ENCODE measurements at places on chromosomes 4 and X.
A peak's percentile ranks its signal among the peaks of the same experiment; 100 is the strongest.

DNA sequence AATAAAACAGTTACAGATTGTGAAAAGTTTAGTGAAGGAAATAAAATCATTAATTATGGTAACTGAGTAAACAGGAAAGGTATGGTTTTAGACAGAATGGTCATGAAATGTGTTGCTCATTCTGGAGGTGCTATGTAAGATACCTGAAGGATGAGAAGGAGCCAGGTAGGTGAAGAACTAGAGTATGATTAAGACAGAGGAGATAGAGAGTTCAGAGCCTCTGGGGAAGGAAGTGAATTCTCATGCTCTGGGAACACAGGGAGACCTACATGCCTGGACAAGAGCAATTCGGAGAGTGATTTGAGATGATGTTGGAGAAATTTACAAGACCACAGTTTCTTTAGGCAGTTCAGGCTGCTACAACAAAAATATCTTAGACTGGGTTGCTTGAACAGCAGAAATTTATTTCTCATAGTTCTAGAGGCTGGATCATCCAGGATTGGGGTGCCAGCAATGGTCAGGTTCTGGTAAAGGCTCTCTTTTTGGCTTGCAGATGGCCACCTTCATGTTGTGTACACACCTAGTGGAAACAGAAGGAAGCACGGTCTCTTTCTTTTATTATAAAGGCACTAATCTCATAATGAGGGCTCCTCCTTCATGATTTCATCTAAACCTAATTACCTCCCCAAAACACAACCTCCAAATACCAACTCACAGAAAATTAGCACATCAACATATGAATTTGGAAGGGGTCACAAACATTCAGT is 1416.1 kb downstream of the PCDH7 start:
- H3K27ac ChIP-seq, result no peak overlapping the region
- H3K4me1 ChIP-seq, result no peaks in the 10 kb centered on the region
- no peak overlapping the region for H3K4me3 ChIP-seq
- H3K27me3 ChIP-seq, result no peaks in the 10 kb centered on the region

DNA sequence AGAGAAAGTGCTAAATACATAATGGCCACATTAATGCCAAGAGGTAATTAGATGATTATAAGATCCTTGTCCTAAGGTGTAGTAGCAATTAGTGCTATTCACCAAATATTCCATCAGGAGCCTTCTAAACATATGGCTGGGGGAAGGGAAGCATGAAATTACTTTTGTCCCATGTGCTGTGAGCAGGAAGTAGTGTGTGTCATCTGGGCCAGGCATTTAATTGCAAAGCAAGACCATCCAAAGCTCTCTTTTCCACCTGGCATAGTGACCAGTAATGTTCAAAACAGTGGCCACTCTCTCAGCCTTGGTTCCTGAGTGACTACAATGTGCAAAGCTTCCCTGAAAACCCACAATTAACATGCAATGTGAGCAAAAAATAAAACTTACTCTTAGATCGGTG is 144.2 kb upstream of the FAM241A start:
- no peak for DNase-seq
- no peaks in the 10 kb centered on the region for H3K4me1 ChIP-seq
- H3K4me3 ChIP-seq, result no peak overlapping the region
- H3K27me3 ChIP-seq, result no peaks in the 10 kb centered on the region
- H3K27ac ChIP-seq, result no peak overlapping the region

- no peaks in the 10 kb centered on the region for H3K4me1 ChIP-seq
- no peak overlapping the region for H3K4me3 ChIP-seq
- no peak for DNase-seq
- no peak overlapping the region for H3K27ac ChIP-seq
These were observed 10.7 kb downstream of the TLR3 start for GRCh38 chr4:186079694-186080093.

DNA sequence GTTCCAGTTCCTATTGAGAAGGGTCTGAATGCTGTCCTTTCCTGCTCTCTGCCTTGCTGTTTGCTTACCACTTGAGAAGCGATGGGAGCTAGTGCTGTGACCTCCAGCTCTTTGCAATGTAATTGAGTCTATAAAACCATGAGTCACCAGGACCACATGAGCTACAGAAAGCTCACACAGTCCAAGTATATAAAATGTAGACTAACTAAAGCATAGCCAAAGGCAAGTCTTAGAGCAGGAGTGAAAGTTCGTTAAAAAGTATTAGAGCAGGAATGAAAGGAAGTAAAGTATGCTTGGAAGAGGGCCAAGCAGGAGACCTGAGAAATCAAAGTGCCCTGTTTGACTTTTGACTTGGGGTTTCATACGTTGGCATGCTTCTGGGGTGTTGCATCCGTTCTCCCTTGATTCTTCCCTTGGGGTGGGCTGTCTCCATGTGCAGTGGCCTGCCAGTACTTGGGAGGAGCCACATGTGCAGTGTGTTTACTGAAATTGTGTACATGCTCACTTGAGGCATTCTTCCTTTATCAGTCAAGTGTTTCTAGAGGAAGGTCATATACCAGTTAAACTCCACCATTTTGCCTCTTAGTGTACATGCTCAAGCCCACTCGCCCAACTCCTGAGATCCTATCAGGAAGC is 71.3 kb upstream of the KIT start:
- no peaks in the 10 kb centered on the region for H3K27me3 ChIP-seq
- no peak overlapping the region for H3K27ac ChIP-seq
- no peak for DNase-seq
- H3K36me3 ChIP-seq, result no peaks in the 10 kb centered on the region
- no peak overlapping the region for H3K4me3 ChIP-seq
- H3K4me1 ChIP-seq, result no peaks in the 10 kb centered on the region

GRCh38 chr4:123553733-123554637 is 157.4 kb downstream of the SPRY1 start:
- no peak overlapping the region for H3K4me3 ChIP-seq
- H3K27ac ChIP-seq, result no peak overlapping the region
- no peaks in the 10 kb centered on the region for H3K36me3 ChIP-seq
- peaks cover 4% of the 10 kb centered on the region for H3K4me1 ChIP-seq

GRCh38 chr4:176794151-176794550 is 1.4 kb upstream of the VEGFC start:
- H3K27ac ChIP-seq, result no peak overlapping the region
- H3K4me3 ChIP-seq, result no peak overlapping the region
- peaks cover 12% of the 10 kb centered on the region for H3K27me3 ChIP-seq
- H3K36me3 ChIP-seq, result no peaks in the 10 kb centered on the region
- no peaks in the 10 kb centered on the region for H3K4me1 ChIP-seq

DNA sequence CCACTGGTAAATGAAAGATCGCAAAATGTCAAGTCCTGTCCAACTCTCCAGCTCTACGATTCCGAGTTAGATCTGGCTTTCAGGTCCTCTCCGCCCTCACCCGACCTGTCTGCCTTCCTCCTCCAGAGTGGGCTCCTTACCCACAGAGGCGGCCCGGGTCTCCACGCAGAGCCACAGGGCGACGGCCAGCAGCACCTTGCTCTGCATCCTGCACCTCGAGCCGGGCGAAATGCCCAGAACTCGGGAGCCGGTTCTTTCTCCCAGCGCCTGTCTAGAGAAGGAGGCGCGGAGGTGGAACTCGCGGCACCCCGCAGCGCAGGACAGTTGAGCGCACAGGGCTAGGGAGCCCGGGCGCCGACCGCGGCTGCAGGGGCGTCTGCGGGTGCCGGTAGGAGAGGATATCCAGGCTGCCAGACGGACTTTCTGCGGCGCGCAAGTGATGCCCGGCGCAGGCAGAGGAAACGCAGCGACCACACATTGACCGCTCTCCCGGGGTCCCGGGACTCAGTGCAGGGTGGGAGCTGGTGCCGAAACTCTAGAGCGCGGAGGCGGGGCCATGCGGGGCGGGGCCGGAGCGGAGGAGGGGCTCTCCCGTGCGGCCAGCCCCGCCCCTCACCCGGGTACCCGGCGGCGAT is at the start of gene KDR:
Gene KDR (minus strand): TSS at position 509 of the 635 bp plus-strand sequence. CDS start 302 bp downstream, at position 207.
- H3K4me3 ChIP-seq, result no peak within 1 kb of the TSS
- H3K36me3 ChIP-seq, result no peaks in the 10 kb centered on the region
- H3K27ac ChIP-seq, result no peak within 1 kb of the TSS
- H3K4me1 ChIP-seq, result peaks cover 8% of the 10 kb centered on the region

DNA sequence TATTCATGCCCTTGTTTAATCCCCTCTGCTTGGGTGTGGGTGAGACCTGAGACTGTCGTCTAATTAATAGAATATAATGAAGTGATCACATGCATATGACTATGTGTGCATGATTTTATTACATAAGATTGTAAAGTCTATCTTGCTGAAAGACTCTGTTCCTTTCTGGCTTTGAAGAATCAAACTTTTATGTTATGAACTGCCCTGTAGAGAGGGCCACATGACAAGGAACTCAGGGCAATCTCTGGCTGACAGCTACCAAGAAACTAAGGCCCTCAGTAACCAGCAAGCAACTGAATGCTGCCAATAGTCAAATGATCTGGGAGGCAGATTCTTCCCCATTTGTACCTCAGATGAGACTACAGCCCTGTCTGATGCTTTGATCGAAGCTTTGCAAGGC is 13.5 kb downstream of the TSPAN7 start:
- H3K36me3 ChIP-seq, result no peaks in the 10 kb centered on the region
- no peaks in the 10 kb centered on the region for H3K27me3 ChIP-seq
- no peaks in the 10 kb centered on the region for H3K4me1 ChIP-seq
- DNase-seq, result no peak
- no peak overlapping the region for H3K4me3 ChIP-seq

- H3K4me1 ChIP-seq, result peaks cover 15% of the 10 kb centered on the region
- peak overlapping the region; percentile 50 for H3K4me3 ChIP-seq
- H3K36me3 ChIP-seq, result no peaks in the 10 kb centered on the region
- no peaks in the 10 kb centered on the region for H3K27me3 ChIP-seq
These were observed 961 bp upstream of the NOCT start for GRCh38 chr4:139014371-139015268.

DNA sequence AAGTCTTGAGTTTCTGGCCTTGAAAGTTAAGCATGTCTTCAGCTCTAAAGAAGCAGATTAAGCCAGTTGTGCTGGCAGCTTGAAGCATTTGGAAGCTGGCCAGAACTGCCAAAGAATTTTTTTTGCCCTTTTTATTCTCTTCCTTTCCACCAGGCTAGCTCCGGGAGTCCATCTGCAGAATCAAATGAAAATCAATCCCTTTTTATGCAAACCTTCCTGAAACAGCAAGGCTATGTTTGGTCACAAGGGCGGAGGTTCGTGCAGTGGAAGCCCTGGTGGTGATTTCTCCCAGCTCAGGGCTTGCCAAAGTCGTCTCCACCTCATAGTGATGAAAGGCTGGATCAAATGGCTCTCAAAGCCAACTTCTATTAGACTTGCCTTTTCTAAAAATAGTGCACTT is 21.6 kb upstream of the C4orf54 start:
- H3K27me3 ChIP-seq, result no peaks in the 10 kb centered on the region
- H3K27ac ChIP-seq, result no peak overlapping the region
- no peaks in the 10 kb centered on the region for H3K36me3 ChIP-seq
- H3K4me1 ChIP-seq, result no peaks in the 10 kb centered on the region

GRCh38 chr4:105451346-105451745 is 22.5 kb downstream of the PPA2 start:
- peaks cover 18% of the 10 kb centered on the region for H3K36me3 ChIP-seq
- H3K4me1 ChIP-seq, result no peaks in the 10 kb centered on the region
- H3K4me3 ChIP-seq, result no peak overlapping the region
- no peak overlapping the region for H3K27ac ChIP-seq
- H3K27me3 ChIP-seq, result no peaks in the 10 kb centered on the region

GRCh38 chr4:168600796-168601583 is 104.1 kb downstream of the PALLD start:
- no peaks in the 10 kb centered on the region for H3K27me3 ChIP-seq
- H3K4me1 ChIP-seq, result no peaks in the 10 kb centered on the region
- no peak overlapping the region for H3K27ac ChIP-seq
- DNase-seq, result no peak
- no peak overlapping the region for H3K4me3 ChIP-seq
- no peaks in the 10 kb centered on the region for H3K36me3 ChIP-seq

DNA sequence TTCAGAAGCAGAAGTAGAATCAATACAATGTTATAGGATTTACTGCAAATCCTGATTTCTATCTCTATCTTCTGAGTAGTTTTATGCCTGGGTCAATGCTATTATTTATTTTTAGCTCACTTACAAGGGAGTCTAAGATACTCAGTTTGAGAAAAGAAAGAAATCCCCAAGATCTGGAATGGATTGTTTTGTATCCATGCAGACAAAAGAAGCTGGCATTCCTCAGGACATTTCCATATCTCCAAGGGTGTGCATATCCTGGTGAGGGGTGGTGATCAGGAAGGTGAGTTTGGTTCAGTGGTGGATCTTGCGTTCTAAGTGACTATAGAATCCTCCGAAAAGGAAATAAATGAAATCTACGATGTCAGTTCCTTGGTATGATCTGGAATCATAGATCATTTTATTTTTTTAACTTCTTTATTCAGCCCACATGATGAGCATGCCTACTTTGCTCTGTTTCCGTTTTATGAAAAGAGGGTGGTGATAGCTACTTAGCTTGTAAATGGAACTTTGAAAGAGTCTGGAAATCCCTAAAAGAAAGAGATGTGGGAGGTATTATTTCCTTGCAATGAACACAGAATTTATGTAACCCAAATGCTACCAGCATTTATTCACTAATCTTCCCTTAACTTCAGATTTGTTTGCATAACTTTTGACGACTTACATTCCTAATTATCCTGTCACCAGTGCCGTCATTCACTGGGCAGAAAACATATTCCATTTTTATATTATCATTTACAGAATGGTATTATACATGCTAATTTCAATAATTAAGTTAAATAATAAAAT is 81.1 kb upstream of the RAPGEF2 start:
- no peak overlapping the region for H3K4me3 ChIP-seq
- no peak overlapping the region for H3K27ac ChIP-seq
- H3K4me1 ChIP-seq, result no peaks in the 10 kb centered on the region

All from natural killer cell (primary cell).